ENCODE measurements at places on chromosomes 1 and 21.

GRCh38 chr1:90809093-90809492 lies 92.0 kb upstream of the BARHL2 start:
- no peak for DNase-seq

GRCh38 chr1:89529196-89529595 lies 4.6 kb downstream of the LRRC8B start:
- no peak for DNase-seq

GRCh38 chr1:152035539-152036266 lies 1.1 kb downstream of the S100A11 start:
- DNase-seq, result no peak

GRCh38 chr1:187840557-187840956 lies 1011.8 kb downstream of the PLA2G4A start:
- no peak for DNase-seq

GRCh38 chr1:224432672-224433040 lies 1.9 kb downstream of the WDR26 start:
- DNase-seq, result no peak

DNA sequence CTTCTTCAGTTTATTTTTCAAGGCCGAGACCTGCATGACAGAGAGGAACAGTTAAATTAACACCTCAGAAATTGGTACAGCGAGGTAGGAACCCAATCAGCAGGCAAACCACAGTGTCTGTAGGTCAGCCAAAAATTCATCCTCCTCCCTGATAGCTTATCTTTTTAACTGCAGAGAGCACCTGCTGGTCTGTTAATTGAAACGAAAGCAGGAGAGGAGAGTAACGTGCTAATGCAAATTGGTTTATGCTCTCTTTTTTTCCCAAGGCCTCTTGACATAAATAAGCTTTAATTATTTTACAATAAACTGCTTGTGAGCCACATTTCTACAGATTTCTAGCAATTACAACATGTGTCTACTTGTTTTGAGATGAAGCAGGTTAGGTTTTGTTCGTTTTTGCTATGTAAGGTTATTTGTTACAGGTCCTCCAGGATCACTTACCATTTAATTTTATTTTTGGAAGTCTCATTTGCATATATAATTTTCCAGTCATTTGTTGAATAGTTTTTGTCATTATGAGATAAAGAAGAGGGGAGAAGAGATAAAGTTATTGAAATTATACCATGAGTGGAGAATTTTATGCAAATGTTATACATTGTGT lies 179.9 kb downstream of the DENND1B start:
- DNase-seq, result no peak

- DNase-seq, result no peak
Observed at GRCh38 chr1:200103966-200104583, 76.6 kb downstream of the NR5A2 start.

DNA sequence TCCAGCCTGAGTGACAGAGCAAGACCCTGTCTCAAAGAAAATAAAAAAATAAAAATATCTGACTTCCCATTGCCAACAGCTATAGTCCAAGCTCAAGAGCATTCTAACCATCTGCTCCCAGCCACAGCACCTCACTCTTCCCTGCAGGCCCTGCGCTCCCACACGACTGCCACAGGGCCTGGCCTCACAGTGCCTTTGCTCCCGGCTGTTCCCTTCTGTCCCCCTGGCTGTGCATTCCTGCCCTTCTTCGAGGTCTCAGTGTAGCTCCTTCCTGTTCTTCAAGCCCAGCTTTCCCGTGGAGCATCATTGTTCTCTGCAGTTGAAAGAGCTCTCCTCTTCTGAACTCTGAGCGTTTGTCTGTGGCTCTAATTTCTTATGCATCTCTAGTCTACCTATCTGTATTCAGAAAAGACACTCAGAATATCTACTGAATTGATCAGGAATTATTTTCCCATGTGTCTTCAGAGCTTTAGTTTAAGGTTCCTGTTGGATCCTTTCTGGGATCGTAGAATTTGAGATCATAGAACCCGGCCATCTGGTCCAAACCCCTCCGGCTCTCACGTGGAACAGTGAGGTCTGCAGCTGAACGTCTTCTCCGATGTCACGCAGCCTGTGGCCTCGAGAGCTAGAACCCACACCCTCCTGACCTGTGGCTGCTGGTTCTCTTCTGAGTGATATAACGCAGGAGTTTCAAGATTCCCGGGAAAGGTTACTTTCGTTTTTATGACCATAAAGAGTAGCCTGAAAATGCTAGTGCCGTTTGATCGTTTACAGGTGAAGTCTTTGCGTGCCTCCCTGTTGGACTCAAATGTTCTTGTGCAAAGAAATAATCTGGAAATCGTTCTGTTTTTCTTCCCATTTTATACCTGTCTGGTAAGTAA lies 54.4 kb downstream of the DOP1B start:
- no peak for DNase-seq

- no peak for DNase-seq
Observed at GRCh38 chr21:46329796-46330195, 5.8 kb downstream of the PCNT start.

GRCh38 chr1:6989212-6990159 lies 204.2 kb downstream of the CAMTA1 start:
- no peak for DNase-seq
